ENCODE measurements at places on chromosomes 13 and 19. TPM values are rescaled to one million over a fixed set of nuclear protein-coding genes. Genes with fewer than 3 reads are reported as not detected.

NDFIP2 gene
- polyA plus RNA-seq, result 21.4 TPM

FBXO17 gene
- 40.7 TPM for polyA plus RNA-seq

PSG2 gene
- polyA plus RNA-seq, result 0.31 TPM

PALM3 gene
- polyA plus RNA-seq, result 5.5 TPM

RFPL4AL1 gene
- not detected for polyA plus RNA-seq

PCDH20 gene
- not detected for polyA plus RNA-seq

ACP7 gene
- polyA plus RNA-seq, result 0.24 TPM

CERS1 gene
- polyA plus RNA-seq, result 7.3 TPM

EDNRB gene
- polyA plus RNA-seq, result not detected

FCER2 gene
- not detected for polyA plus RNA-seq

ODAD3 gene
- 4.2 TPM for polyA plus RNA-seq

CEACAM4 gene
- polyA plus RNA-seq, result not detected

CRLF1 gene
- 0.71 TPM for polyA plus RNA-seq

AP1M2 gene
- polyA plus RNA-seq, result 0.05 TPM

IGFL4 gene
- polyA plus RNA-seq, result not detected

PCCA gene
- 6.8 TPM for polyA plus RNA-seq

PET100 gene
- 48.1 TPM for polyA plus RNA-seq

FFAR2 gene
- polyA plus RNA-seq, result not detected

ZNF382 gene
- 3.5 TPM for polyA plus RNA-seq

PTGIR gene
- 2.5 TPM for polyA plus RNA-seq

IL4I1 gene
- 0.35 TPM for polyA plus RNA-seq

NCLN gene
- 69.0 TPM for polyA plus RNA-seq

All from SK-N-SH (cell line).